WTC11 (cell line): ENCODE measurements at places on chromosomes 11 and 22.

DNA sequence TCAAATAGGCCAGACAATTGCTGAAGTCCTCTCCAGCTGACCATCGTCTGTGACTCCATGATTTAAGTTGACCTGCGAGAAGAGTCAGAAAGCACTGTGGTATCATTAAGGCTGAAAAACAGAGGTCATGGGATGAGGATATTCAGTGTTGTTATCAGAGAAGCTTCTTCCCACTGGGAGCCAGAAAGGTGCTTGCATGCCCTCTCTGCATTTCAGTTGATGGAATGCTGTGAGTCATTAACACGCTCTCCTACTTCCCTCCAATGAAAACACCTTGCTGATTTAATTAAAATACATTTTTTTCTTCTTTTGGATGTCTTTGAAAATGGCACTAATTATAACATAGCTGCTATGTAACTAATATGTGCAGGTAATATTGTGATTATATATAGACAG lies 667.0 kb downstream of the NTM start:
- DNase-seq: no peak

- DNase-seq: no peak
Measured at GRCh38 chr11:35303596-35304385, 115.6 kb downstream of the SLC1A2 start.

GRCh38 chr22:37146051-37146385 lies 3.7 kb downstream of the IL2RB start:
- no peak for DNase-seq

DNA sequence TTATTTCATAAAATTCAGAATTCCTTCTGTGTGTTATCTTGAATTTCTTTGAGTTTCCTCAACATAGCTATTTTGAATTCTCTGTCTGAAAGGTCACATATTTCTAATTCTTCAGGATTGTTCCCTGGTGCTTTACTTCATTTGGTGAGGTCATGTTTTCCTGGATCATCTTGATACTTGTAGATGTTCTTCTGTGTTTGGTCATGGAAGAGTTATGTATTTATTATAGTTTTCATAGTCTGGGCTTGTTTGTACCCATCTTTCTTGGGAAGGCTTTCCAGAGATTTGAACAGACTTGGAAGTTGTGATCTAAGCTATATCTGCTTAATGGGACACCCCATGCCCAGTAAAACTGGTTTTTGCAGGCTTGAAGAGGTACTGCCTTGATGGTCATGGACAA lies 149.6 kb downstream of the METTL15 start:
- DNase-seq: no peak

GRCh38 chr11:68784653-68785052 lies 33.3 kb upstream of the TESMIN start:
- no peak for DNase-seq

DNA sequence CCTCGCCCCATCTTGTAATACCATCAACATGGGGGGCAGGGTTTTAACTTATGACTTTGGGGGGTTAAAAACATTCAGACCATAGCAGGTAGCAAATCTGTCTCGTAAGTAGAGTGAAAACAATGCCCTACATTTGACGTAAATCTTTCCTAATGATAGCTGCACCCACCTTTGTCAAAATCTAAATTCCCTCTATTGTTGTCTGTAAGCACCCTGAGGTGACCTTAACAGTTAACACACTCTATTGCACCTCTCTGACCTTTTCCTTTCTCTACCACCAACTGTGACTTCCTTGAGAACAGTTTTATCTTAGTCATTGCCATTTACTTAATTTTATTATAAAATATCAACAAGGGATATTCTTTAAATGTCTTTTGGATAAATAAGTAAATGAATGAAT lies 1024.9 kb upstream of the CNTN5 start:
- DNase-seq: no peak

- DNase-seq: peak; percentile 74
Measured at GRCh38 chr11:92224407-92225124, at the start of gene FAT3. Gene FAT3 (plus strand): TSS chr11:92224818. CDS start chr11:92352113, 127,295 bp downstream.
